SW 1271 (cell line): ENCODE measurements at places on chromosomes 1 and 21.
A peak's percentile ranks its signal among the peaks of the same experiment; 100 is the strongest.

DNA sequence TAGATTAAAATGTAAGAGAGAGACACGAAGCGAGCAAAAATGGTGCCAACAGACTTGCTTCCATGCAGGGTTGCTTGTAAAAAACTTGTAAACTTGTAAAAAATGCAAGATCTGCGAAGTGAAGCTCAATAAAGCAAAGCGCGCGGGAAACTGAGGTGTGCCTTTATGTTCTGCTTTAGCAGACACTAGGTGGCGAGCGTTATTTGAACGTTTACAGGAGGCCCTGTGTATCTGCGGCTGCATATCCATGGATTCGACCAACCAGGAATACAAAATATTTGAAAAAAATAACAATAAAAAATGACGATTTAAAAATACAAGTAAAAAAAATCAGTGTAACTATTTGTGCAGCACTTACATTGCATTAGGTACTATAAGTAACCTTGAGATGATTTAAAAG, 1.5 kb downstream of the UBE2G2 start:
- peak; percentile 6 for DNase-seq

DNA sequence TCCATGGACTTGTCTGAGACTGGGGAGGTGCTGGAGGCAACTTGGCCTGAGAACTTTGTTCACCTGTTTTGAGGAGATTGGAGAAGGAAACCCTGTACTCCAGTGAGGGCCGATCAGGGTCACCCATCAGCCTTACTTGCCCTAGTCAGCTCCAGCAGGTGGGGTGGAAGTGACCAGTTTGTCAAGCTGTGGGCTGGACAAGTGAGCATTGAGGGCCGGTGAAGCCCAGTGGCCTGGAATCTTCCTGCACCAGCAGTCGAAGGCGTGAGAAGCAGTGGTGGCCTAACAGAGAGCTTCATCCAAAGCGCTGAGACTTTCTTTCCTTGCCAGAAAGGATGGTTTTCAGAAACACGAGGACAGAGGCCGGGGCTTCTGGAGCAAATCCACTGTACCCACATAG, 9.6 kb downstream of the SLC37A1 start:
- no peak for DNase-seq

GRCh38 chr1:235938709-235939479, 72.2 kb upstream of the LYST start:
- DNase-seq, result no peak

GRCh38 chr1:225923381-225923691, 714 bp downstream of the PYCR2 start:
- no peak for DNase-seq

DNA sequence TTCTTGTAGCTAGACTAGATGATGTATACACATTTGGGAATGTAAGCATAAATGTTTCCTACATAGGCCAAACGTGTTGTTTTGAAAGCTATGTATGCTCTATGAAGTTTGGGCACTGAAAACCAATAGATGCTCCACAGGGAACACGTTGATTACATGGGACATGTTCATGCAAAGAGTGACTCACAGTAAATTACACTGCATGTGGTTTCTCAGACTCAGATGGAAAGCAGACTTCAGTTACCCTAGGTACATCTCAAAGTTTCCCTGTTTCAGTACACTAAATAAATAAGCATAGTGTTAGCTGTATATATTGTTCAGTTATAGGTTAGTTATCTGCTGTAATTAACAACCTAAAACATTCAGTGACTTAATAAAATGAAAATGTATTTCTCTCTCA, 301.9 kb upstream of the RUNX1 start:
- no peak for DNase-seq

DNA sequence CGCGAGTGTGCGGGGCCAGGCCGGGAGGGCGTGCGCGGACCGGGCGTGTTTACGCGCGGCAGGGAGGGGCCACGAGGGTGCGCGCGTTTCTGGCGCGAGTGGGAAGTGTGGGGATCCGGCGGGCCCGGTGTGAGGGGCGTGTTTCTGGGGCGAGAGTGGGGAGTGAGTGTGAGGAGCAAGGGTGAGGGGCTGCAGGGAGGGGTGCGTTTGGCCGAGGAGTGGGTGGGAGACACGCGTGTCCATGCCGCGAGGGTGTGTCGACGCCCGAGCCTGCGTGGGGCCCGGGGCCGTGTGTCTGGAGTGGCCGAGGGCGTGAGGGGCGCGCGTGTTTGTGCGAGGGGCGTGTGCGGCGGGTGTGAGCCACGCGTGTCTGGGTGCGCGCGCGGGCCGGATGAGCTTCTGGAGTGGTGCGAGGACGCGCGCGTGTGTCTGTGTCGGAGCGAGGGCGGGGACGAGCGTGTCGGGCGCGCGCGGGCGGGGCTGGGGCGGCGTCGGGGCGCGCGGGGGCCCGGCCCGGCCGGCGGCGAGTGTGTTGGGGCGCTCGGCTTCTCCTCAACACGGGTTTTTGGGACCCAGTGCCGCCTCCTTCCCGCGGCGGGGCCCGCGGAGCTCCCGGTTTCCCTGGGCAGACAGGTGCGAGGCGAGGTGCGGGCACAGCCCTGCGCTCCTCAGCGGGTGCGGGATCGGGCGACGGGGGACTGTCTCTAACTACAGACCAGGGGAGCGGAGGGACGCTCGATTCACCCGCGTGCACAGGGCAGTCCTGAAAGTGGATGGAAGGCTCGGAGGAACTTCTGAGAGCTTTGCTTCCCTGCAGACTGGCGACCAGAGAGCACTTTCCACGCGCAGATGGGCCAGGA, 65.8 kb upstream of the VAMP3 start:
- no peak for DNase-seq

- DNase-seq, result no peak
Observed at GRCh38 chr1:57887964-57888491, 464.2 kb upstream of the DAB1 start.

DNA sequence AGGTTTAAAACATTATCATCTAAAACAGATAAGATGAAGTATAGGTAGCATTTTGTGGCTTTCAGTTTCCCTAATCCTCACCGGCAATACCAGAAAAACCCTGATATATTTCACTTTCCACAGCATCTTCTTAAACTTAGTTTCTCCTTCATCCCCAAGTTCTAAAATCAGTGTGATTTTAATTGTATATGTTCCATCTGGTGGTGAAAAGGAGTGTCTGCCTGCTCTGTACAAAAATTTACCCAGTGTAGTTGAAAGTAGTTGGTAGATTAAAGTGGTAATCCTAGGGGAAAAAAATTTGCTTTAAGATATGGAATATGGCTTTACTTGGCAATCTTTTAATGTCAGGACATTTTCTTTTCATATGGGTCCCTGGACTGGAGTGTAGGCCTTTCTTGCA, 74.3 kb downstream of the CEP350 start:
- DNase-seq, result no peak

DNA sequence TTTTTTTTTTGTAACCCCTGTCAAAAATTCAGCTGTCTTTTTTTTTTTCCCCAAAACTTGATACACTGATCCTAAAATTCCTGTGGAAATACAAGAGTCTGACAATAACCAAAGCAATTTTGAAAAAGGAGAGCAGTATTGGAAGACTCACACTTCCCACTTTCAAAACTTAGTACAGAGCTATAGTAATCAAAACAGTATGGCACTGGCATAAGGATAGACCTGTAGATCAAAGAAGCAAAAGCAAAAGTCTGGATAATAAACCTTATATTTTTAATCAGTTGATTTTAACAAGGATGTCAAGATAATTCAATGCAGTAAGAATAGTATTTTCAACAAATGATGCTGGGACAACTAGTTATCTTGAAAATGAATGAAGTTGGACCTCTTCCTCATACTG, 17.3 kb downstream of the FBXO28 start:
- DNase-seq, result no peak

GRCh38 chr1:3451994-3452865, 2.2 kb upstream of the ARHGEF16 start:
- no peak for DNase-seq

DNA sequence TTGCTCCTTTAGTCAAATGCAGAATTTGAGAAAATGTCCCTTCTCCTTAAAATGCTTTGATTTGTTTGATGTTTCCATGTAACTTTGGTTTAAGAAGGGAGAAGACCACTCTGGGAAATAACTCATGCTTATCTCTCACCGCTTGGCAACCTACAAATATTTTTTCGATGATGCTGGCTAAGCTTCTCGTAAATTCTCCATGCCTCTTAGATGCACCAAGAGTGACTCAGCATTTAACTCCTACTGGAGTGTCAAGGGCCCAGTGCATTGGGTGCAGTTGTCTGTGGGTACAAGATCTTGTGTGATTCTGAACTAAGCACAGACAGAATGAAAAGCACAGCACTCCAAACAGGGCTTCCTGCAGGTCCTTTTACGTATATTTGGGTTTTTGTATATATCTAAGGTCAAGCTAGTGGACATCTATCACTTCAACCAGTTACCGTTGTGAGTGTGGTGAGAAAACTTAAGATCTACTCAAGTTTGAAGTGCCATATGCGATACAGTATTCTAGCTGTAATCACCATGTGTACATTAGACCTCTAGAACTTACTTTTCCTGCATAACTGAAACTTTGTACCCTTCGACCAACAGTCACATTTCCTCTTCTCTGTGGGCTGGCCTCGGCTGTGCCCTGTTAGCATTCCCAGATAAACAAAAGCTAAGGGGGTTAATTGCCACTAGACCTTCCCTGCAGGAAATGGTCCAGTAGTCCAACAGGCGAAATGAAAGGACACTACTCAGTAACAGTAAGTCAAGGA, 55.8 kb downstream of the COL18A1 start:
- DNase-seq, result no peak

GRCh38 chr1:228333739-228334115, 72.9 kb downstream of the TRIM11 start:
- DNase-seq, result no peak

GRCh38 chr21:39655589-39655988, 42.8 kb downstream of the B3GALT5 start:
- no peak for DNase-seq

GRCh38 chr1:46004492-46004891, 127.9 kb downstream of the PIK3R3 start:
- DNase-seq, result no peak

GRCh38 chr1:153001382-153001781, at the start of gene SPRR3:
SPRR3 (plus strand) TSS chr1:153001749; CDS start chr1:153003021, 1,272 bp downstream.
- no peak for DNase-seq

- DNase-seq, result no peak
Observed at GRCh38 chr1:27778056-27778455, 5.0 kb downstream of the STX12 start.

GRCh38 chr1:70552662-70553566, 141.8 kb downstream of the CTH start:
- DNase-seq, result no peak

GRCh38 chr21:44460441-44460755, 5.1 kb downstream of the LRRC3 start:
- DNase-seq, result no peak

DNA sequence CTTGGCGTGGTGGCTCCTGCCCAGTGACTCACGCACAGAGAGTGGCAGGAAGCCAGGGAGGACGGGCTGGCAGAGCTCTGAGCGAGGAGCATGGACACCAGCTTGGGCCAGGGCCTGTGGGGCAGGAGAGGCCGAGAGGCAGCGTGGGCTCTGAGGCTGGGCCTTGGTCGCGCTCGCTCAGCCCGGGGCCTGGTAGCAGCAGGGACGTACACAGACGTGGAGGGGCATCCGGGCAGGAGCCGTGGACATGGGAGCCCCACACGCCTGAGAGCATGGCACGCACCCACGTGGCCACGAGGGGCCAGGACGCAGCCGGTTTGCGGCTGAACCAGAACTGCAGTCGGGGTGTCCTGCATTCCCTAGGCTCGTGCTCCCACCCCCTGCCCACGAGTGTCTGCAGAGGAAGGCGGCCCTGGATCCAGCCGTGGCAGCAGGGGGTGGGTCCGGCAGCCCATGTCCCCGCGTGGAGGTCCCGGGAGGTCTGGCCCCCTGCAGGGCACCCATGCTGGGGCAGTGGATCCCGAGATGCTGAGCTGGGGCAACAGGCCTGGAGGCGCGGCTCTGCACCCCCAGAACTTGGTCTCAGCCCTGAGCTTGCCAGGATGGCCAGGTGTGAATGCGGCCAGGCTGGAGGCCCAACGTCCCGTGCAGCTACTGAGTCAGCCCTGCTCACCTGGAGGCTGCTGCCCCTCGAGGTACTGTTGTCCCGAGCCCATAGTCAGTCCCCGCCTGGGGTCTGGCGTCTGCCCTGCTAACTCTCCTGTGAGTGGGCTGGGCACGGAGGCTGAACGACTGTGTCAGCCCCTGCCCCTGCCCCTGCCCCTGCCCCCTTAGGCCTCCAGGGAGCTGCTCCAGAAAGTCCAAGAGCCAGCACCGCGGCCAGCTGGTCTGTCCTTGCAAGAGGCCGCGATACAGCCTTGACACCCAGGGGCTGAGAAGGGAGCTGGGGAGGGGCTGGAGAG, 61.6 kb downstream of the SLX9 start:
- no peak for DNase-seq

DNA sequence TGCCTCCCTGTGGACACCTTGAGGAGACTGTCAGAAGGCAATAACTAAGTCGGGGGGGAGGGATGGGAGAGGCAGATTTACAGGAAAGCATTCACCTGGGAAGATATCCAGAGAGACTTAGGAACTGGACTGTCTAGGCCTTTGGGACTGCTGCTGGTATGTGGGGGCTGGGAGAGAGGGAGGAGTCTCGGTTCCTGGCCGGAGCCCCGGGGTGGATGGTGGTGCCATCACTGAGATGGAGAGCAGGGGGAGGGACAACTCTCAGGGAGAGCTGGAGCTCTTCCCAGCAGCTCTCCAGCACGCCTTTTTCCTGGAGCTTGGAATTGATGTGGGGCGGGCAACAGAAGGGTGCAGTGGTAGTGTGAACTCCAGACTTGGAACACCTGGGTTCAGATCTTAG, 22.1 kb downstream of the PTPRF start:
- no peak for DNase-seq

GRCh38 chr1:57162607-57163261, 196.9 kb upstream of the C8B start:
- no peak for DNase-seq

GRCh38 chr1:31902510-31902860, 35.7 kb downstream of the PTP4A2 start:
- DNase-seq, result no peak

GRCh38 chr21:16075649-16076282, 346.0 kb downstream of the USP25 start:
- DNase-seq, result no peak

GRCh38 chr1:84365225-84366221, 32.8 kb upstream of the DNASE2B start:
- DNase-seq, result peak; percentile 77
